ENCODE measurements at places on chromosomes 12 and 14.

- no peak for DNase-seq
These were observed 105.8 kb downstream of the TGFB3 start for GRCh38 chr14:75875958-75876357.

DNA sequence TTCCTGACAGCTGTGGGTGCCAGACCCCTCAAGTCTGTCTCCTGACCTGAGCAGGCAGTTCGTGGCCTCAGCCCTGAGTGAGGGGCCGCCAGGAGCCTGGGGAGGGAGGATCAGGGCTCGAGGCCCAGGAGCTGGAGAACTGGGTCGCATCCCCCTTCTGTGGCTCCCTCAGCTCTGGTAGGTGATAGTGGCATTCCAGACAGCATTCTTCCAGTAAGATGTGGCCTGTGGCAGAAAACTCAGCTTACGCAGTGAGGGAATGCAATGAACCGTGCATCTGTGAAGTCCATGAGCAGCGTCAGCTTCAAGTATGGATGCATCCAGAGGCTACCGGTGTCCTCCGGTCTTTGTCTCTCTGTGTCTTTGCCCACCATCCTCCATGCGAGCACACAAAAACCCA is 28.4 kb upstream of the FBRSL1 start:
- no peak for DNase-seq

DNA sequence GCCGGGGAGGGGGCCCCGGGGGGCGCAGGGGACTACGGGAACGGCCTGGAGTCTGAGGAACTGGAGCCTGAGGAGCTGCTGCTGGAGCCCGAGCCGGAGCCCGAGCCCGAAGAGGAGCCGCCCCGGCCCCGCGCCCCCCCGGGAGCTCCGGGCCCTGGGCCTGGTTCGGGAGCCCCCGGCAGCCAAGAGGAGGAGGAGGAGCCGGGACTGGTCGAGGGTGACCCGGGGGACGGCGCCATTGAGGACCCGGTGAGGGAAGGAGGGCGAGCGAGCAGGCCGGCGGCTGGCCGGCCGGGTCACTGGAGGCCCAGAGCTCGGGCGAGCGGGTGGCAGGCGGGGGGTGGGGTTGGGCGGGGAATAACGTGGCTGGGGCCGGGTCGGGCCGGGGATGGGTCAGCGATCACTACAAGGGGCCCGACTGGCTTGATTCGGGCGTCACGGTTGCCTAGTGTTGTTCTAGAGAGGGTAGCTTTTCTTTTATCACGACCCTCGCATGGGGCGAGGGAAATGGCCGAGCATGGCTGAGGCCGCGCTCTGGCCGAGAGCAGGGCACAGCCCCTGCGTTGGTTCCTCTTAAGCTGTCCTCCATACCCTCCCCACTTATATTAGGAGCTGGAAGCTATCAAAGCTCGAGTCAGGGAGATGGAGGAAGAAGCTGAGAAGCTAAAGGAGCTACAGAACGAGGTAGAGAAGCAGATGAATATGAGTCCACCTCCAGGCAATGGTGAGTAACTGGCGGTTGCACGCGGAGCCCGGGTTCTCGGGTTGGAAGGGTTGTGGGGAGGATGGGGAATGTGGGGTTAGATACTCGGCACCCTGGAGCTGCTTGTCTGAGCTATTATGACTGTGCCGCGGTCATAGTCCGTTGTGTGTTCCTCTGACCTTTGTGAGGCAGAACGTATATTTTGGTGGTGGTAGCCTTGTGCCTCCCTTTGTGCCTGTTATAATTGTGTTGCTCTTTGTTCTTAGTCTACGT is 603 bp downstream of the PABPN1 start:
- no peak for DNase-seq

- DNase-seq = no peak
These were observed 240.0 kb upstream of the CPNE8 start for GRCh38 chr12:39145175-39145999.

DNA sequence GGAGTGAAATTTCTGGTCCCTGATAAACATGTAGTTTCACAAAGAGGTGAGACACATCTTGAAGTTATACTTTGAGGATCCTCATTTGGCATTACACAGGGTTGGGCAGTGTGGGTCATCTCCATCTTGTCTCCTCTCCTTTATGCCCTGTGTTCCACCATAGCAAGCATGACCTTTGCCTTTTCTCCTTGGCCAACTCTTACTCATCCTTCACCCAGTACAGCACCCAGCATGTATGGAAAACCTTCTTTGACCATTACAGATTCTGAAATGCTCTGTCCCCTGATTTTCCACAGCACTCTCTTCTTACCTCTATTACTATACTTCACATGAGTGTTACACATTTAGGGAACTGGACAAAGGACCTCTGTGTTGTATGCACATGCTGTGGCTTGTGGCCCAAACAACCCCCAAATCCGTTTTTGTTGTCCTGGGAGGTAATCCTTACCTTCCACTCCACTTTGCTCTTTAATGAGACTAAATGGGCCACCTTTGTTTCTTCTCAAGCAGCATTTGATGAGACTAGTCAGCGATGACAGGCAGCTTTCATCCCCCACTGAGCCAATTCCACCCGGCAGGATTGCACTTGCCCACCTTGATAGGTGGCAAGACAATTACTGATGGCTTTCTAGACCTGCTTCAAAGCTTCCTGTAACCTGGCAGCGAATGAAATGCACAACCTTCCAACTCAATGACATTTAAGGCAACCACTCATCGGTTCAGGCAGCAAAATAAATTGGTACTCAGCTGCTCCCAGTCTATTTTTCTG is 163.5 kb downstream of the MON2 start:
- no peak for DNase-seq

DNA sequence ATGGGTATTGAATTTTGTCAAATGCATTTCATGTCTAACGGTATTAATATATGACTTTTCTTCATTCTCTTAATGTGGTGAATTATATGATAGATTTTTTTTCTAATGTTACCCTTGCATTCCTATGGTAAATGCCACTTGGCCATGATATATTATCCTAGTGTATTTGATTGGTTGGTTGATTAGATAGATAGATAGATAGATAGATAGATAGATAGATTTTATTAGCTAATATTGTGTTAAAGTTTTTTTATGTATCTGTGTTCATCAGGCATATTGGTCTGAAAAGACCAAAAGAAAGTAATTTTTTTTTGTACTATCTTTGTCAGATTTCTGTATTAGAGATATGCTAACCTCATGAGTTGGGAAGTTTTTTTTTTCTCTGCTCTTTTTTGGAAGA is 124.6 kb downstream of the TGFB3 start:
- no peak for DNase-seq

DNA sequence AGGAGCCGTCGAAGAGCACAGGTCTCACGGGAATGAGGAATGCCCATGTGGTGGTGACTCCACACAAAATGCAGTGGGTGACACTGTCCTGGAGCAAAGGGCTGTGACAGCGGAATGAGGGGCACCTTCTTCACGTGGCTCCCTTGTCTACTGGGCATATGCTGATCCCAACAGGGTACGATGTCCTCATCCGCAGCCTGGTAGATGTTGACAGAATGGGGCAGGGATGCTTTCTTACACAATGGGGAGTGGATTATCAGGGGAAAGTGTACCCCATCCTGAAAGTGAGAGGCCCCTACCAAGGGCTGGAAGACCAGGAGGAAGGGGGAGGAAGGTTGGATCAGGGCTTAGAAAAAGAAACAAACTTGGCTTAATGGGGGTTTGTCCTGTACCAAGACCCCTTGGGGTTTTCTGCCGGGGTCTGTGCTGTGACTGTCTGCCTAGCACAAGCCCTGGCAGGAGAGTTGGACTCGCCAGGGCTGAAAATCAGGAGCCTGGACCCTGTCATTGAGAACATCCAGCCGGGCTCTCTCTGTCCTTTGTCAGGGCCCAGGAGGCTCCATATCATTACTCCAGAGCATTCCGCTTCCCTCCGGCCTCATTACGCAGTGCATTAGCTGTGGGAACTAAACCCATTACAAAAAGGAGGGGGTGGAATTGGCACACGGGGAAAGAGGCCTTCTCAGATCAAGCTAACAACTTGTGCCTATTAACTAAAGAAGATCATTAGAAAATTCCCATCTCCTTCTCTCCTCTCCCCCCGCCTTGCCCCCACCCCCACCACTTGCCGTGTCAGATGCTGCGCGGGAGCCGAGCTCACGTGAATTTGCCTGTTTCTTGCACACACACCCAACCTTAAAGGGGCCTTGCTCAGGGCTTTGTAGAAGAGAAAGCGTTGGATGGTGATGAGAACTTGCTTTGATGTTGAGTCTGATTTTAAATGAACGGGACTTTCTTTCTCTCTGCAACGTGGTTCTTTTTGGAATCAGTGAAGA is 171.8 kb upstream of the PARP11 start:
- DNase-seq = no peak

DNA sequence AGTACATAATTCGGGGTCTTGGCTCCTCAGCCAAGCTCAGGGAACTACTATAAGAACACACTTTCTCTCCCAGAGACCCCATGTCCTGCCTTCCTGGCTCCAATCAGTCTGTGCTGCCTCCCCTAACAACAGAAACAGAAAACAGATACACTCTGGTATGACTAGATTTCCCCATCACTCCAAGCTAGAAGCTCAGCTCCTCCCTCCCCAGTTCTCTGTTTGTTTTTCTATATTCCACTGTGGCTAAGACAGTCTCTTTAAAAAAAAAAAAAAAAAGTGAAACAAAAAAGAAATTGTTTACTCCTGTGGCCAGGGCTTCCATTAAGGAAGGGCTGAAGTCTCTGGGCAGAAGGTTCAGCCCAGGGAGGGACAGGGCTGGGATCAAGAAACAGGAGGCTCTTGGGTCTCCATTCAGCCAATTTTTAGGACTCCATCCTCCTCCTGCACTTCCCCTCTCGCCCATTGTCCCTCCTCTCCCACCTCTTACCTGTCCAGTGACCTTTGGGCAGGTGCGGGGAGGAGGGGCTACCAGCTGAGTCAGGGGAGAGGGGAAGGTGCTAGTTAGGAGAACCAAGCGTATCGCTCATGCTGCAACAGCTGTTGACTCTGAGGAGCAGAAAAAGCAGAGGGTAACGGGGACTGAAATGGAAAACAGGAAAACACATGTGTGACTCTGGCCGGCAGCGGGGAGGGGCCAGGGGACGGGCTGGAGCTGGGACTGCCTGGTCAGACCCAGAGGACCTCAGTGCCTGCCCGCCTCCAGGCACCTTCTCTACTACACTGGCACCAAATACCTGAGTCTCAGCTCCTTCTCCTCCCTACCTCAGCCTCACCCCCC is 4.1 kb upstream of the SLC7A7 start:
- DNase-seq = no peak

- no peak for DNase-seq
These were observed 543.5 kb downstream of the NRXN3 start for GRCh38 chr14:78713716-78714115.

DNA sequence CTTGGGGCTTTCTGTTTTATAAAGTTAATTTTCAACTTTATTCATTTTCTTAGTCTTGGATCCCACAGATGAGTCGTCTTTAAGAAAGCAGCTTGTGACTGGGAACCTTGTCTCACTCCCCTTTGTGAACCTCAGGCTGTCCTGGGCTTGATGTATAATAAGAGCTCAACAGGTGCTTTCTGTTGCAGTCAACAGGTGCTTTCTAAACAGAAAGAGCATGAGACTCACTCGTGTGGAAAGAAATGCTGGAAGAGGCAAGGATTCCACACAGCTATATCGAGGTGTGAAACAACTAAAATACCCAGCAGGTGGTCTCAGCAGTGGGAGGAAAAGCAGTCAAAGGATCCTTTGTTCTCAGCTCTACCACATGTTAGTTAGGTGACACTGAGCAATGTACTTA is 398.9 kb downstream of the EGLN3 start:
- no peak for DNase-seq

DNA sequence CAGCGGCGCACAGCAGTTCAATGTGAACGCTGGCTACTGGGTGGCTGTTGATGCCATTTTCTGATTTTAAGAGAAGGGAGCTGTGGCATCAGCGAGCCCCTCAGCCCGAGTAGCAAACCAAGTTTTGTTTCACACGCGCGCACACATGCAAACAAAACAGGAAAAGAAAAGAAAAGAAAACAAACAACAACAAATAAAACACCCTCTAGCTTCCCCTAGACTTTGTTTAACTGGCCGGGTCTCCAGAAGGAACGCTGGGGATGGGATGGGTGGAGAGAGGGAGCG is 540 bp downstream of the PAX9 start:
- no peak for DNase-seq

- no peak for DNase-seq
These were observed 17.7 kb downstream of the SLC25A29 start for GRCh38 chr14:100288382-100289185.

GRCh38 chr12:109739747-109740693 is 26.4 kb downstream of the FAM222A start:
- no peak for DNase-seq

- no peak for DNase-seq
These were observed 6.5 kb upstream of the CDK2AP1 start for GRCh38 chr12:123278101-123278627.

DNA sequence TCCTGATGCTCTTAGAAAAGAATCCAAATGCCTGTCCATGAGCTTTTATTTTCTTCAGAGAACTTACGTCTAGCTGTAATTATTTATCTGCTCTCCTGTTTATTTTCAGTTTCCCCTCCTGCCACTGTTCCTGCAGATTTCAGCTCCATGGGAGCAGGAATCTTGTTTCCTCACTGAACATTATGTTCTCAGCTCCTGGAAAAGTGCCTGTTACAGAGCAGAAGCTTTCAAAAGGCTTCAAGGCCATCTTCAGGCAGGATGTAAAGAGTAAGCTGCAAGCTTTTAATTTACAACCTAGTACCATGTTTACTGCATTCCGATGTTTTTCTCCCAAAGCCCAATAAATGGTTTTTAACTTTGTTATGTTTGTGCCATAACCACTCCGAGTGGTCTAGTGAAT is 98.4 kb upstream of the BTG1 start:
- DNase-seq = no peak

DNA sequence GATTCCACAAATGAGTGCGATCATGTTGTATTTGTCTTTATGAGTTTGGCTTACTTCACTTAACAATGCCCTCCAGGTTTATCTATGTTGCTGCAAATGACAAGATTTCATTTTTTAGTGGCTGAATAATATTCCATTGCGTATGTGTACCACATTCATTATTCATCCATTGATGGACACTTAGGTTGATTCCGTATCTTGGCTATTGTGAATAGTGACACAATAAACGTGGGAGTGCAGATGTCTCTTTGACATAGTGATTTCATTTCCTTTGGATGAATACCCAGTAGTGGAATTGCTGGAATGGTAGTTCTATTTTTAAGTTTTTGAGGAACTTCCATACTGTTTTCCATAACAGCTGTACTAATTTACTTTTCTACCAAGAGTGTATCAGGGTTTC is 23.5 kb downstream of the AKAP6 start:
- DNase-seq = no peak

DNA sequence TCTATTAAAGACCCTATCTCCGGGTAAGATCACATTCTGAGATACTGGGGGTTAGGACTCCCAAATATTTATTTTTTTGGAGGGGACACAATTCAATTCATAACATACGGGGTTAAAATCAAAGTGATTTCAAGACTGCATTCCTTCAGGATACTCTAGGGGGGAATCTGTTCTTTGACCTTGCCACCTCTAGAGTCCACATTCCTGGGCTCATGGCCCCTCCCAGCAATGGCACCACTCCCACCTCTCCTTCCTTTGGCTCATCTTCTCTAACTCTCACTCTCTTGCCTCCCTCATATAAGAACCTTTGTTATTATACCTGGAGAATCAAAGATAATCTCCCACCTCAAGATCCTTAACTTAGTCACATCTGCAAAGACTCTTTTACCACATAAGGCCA is 79.5 kb downstream of the CAND1 start:
- DNase-seq = no peak

GRCh38 chr12:27330846-27331245 is 1.8 kb upstream of the BMAL2 start:
- DNase-seq = no peak
